NCI-H2171 treated with DMSO at 0.1 percent for 48 hours (cell line): ENCODE measurements at places on chromosomes 13 and 19.

DNA sequence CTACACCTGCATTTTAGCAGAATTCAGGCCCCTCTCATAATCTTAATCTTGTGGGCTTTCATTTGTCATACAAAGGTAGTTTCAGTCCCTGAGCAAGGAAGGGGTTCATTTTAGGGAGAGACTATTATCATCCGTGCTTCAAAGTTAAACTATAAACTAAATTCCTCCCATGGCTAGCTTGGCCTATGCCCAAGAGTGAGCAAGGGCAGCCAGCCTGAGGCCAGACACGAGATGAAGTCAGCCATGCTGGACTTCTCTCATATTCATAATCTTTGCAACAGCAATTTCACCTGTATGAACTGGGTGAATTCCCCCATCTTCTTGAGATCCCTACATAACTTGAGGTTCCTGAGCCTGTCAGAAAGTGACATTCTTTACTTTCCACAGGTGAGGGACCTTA is 13.0 kb downstream of the ERICH4 start:
- DNase-seq = no peak

DNA sequence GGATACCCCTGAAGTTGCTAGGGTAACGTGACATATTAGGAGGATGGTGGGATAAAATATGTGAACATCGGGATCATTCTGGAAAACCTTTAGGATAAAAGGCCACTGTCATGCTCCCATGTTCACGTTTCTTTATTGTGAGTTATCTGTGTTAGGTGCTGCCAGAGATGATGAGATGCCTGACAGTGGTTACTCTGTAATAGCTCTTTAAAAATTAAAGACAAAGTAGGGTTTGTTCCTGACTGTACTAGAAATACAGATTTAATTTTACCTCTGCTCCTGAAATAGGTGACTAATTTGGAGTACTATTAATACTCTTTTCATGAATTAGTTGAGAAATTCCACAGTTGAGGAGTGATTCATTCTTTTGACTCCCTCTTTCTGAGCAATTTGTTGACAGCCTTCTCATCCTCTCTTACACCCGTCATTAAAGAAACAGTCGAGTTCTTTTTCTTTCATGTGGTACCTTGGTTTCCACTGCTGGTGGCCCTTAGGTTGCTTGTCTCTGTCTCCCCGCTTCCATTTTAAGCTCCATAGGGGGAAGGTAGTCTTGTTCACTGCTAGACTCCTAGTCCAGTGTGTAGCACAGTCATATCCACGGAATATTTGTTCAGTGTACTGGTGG is 28.4 kb downstream of the SAE1 start:
- DNase-seq = no peak

GRCh38 chr13:37290716-37291505 is 185.4 kb upstream of the CSNK1A1L start:
- DNase-seq = no peak

- no peak for DNase-seq
Measured at GRCh38 chr19:36891768-36892357, 24.2 kb downstream of the ZNF829 start.

DNA sequence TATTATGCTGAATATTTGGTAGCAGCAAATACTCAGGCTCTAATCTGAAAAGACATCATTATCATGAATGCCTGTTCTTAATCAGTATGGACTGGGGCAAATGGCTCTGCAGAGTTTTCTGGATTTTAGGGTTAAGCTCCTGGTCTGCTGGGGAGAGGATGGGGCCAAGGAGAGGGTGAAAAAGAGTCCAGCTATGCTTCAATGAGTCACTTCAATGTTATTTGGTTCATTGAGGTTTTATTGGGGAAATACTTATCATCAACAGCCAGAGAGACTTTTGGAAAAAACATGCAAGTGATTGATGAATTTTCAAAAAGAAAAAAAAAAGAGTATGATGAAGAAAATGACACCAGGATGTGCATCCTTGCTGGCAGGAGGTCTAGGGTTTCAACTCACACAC is 278.3 kb downstream of the UQCRFS1 start:
- no peak for DNase-seq

DNA sequence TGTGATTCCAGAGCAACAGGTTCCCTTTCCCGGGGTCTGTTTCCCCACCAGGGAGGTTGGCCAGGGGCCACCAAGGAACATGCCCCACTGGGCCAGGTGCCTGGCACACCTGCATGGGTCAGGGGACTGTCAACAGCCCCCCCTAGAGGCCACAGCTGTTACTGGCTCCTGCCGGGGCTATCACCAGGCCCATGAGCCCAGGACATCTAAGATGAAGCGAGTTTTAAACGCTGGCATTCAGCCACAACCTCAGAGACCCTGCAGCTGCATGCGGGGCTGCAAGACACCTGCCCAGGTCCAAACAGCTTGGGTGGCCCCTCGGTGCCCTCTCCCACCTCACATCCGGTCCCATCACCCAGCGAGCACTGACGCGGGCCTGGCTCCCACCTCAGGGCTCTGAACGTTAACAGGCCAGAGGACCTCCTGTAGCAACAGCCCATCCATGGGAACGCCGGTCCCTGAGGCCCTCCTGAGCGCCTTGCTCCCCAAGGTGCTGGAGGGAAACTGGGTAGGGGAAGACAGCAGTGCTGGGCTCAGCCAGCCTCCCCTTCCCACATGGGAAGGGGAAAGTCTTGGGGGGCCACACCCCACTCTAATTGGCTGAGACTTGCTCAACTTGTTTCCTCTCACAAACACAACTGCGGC is 12.0 kb downstream of the KHSRP start:
- DNase-seq = peak; percentile 16

- no peak for DNase-seq
Measured at GRCh38 chr13:98147521-98147920, 4.6 kb downstream of the FARP1 start.
